ENCODE measurements at places on chromosomes 2 and 18. TPM values are rescaled to one million over a fixed set of nuclear protein-coding genes. Genes with fewer than 3 reads are reported as not detected.

DNA sequence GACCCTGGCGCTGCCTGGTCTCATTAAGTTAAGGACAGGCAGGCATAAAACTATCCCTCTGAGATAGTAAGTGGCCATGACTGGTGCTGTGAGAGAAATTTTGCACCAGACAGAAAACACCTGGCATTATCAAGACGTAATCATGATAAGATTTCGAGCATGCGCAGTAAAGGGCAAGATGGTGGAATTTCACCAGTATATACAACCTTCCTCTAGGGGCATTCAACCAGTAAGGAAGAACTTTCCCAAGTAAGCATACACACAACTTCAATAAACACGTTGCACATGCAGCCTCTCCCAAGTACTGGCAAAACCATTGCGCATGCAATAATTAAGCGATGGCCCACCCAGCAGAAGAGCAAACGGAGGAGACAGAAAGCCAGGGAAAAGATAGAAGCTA, 1376.4 kb upstream of the CRIM1 start:
- no peak for DNase-seq

GRCh38 chr18:48363175-48363574, 46.0 kb downstream of the ZBTB7C start:
- no peak for DNase-seq

DNA sequence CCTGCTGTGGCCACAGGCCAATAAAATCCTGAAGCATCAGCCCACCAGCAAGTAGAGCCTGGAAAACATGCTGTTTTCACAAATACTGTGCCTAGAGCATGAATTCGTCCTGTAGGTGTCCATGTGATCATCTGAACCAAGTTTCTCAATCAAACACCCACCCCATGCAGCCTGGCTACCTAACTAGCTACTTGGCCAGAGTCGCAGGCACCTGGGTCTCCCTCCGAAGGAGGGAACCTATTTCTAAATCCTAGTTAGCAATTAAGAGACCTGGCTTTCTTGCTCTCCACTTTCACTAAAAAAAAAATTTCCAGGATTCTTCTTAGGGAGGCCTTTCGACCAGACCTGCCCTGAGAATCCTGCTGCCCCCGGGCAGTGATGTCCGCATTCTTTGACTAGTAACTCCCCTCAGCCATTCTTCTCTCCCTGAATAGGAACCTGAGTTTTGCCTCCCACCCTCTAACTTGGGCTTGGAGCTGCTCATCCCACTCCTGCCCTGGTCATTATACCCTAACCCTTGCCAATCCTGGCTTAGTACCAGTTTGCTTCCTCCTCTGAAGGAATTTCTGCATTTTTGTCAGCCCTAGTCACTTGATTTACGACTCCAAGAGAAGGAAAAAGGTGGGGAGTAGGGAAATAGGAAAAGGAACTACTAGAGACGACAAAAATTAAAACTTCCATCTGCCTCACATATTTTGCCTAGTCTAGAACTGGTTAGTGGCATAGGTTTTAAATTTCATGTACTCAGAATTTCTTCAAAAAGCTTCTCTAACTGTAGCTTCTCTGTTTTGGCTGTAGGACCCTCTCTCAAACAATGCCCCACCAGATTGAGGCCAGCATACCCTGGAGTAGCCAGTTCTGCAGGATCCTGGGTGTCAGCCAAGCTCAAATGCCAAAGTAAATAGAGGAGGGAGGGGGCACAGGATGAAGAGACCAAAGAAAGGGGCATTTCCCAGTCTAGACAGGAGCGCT, 25.4 kb upstream of the TANK start:
- peak; percentile 66 for DNase-seq

GRCh38 chr2:167581961-167582574, 665.3 kb downstream of the STK39 start:
- DNase-seq, result peak; percentile 2

- peak; percentile 36 for DNase-seq
These were observed 60.0 kb downstream of the ZEB2 start for GRCh38 chr2:144459937-144460336.

DNA sequence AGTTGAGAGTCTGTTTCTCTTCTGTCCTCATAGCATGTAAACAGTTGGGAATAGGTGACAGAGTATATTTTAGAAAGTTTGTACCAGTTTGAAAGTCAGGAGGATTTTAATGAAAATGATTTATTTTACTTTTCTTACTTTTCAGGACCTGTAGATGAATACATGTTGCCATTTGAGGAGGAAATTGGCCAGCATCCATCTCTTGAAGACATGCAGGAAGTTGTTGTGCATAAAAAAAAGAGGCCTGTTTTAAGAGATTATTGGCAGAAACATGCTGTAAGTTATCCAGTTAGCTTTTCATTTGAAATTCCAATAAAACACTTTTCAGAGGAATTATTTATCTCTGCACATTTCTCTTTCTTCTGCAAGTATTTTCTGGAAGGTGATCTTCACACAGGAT, 81.1 kb downstream of the ACVR2A start:
- DNase-seq, result no peak

GRCh38 chr2:55420871-55421270, 1.2 kb upstream of the CCDC88A start:
- DNase-seq, result no peak

DNA sequence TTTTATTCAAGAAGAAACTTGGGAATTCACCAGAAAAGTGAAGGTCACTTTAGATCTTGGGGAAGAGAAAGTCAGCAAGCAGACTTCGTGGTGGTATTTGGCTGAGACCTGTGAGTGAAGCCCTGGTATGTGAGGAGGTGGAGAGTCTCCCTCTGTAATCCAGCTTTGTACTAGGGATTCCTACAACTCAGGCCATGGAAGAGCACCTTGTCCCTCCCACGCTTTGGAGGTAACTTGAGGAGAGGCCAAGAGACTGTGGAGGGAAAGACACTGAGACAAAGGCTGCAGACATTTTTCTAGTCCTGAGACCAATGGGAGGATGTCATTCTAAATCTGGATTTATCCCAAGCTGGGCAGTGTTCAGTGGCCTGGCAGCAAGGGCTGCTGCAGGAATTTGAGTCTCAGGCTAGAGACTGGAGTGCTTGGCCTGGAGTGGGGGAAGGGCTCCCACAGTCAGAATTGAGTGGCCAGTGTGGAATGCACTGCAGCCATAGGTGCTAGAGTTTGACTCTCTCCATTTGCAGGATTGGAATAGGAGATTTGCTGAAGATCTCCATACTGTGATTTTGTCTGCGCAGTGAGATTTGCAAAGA, 219.0 kb downstream of the ACTR3 start:
- DNase-seq, result no peak

DNA sequence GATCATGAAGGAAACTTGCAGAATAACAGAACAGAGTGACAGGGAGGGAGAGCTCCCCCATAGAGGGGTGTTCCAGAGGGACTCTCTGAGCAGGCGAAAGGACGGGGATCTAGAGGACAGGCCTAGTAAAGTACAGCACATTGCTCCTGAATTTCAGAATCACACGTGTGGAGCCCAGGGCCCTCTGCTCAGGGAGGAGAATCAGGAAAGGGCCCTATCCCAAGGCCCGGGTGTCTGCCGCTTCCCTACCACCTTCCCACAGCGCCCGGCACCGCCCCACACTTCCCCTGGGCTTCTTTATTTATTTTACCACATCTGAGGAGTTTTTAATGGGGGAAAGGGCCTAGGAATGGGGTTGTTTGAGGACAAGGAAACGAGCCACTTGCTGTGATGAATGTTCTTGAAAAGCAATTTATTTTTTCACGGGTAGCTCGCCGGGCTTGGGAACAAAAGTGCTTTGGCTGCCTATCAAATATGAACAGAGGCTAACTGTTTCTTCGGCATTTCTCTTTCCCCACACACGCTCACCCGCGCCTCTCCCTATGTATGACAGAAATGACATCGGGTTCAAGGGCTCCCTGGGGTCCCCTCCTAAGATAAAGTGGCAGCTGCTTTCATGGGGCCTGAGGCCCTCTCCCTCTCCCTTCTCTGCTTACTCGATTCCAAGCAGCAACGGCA, 79.3 kb upstream of the GLI2 start:
- DNase-seq, result no peak

- DNase-seq, result no peak
These were observed 87.2 kb upstream of the GALNT5 start for GRCh38 chr2:157170299-157170698.

- DNase-seq, result peak; percentile 60
These were observed 10.1 kb downstream of the CYP26B1 start for GRCh38 chr2:72137498-72138010.

- DNase-seq, result no peak
These were observed 44.9 kb upstream of the CYP1B1 start for GRCh38 chr2:38120829-38121228.

DNA sequence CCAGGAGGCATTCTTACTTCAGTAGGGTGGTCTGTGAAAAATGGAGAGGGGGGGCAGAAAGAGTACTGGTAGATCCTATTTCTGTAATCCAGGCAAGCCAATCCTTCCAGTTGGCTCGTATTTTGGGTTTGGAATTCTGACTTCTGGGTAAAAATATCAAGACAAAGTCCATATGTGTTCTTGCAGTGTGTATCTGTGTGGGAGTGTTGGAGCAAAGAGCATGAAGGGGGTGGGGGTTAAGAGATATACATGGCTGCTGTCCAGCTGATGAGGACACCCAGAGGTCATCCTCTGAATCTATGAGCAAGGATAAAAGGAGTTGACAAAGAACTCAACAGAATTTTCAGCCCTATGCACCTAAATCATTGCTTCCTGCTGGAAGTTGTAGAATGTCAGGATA, 375.8 kb upstream of the PIK3C3 start:
- DNase-seq, result no peak

GRCh38 chr2:35887146-35887545, 468.4 kb upstream of the CRIM1 start:
- no peak for DNase-seq

GRCh38 chr2:37357530-37357929, 13.1 kb downstream of the QPCT start:
- DNase-seq, result no peak

DNA sequence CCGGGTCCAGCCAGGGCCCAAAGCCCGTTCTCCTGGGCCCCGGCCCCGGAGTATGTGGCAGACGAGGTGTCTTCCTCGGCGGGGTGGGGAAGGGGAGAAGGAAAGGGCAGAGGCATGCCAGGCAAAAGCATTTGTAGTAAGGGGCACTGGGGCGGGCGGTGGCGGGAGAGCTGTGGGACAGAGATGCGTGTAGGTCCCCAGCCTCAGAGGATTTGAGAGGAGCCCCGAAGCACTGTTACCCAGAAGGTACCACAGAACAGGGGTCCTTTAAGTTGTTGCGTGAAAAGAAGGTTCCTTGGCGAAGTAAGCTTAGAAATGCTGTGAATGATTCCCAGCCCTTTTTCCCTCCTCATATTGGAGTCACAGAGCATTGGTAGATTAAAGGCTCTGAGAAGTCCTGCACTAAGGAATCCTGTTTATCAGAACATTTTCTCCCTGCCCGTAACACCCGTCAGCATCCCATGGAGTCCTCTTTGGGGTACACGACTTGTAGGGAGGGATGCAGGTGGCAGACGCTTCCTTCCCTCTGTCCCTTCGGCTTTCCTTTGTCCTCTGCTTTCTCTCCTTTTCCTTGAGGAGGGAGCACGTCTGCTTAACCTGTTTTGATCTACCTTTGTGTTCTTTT, 12.5 kb downstream of the GAREM2 start:
- no peak for DNase-seq

- DNase-seq, result no peak
These were observed 638.2 kb downstream of the FBXO15 start for GRCh38 chr18:73509460-73509859.

DNA sequence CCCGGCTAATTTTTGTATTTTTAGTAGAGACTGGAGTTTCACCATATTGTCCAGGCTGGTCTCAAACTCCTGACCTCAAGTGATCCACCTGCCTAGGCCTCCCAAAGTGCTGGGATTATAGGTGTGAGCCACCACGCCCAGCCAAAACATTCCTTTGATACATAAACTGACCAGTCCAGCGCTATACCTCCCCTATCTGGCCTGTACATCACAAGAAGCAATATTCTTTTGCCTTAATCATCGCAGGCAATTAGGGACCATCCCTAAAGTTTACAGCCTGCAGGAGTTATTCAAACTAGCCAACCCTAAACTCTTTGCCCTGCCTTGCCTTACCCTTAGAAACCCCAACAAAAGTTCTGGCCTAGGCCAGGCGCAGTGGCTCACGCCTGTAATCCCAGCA, 6.8 kb upstream of the PPM1G start:
- no peak for DNase-seq

- no peak for DNase-seq
These were observed 120.9 kb upstream of the DCC start for GRCh38 chr18:52219102-52219501.

GRCh38 chr2:21404827-21405625, 281.3 kb downstream of the TDRD15 start:
- DNase-seq, result peak; percentile 39

DNA sequence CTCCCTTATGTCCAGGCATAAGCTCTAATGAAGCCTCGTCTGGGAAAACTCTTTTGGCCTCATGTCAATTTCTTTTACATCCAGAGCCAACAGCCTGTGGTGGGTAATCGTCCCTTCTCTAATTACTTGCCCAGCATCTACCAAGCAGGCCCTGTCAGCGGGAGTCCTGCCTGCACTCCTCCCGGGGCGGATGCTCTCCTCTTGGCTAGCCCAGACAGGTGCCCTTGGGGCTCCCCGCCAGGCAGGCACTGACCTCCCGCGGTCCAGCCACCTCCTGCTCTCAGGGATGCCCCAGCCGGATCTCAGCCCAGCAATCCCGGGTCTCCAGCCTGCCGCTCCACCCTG, 74.2 kb downstream of the NCAPH start:
- peak; percentile 77 for DNase-seq

DNA sequence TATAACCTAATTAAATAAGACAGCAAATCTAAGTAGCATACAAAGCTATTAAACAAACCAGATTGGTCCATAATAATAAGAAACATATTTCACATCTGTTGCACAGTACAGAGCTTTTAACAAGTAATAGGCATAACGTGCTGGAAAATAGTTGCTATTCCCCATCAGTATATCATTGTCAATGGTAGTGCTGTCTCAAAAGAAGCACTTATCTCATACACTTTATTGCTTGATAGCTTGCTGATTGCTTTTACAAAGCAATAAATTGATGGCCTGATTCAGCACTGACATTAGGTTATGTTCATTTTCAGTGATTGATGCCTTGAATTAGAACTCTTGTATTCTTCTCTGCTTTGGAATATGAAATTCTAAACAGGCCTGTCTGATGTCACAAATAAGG, 641.7 kb downstream of the CBLN2 start:
- DNase-seq, result no peak

- no peak for DNase-seq
These were observed 62.1 kb downstream of the SCN3A start for GRCh38 chr2:165141601-165142354.

GRCh38 chr2:235845245-235845644, 322.9 kb downstream of the GBX2 start:
- no peak for DNase-seq

- DNase-seq, result no peak
These were observed 12.3 kb upstream of the CERS6 start for GRCh38 chr2:168443818-168444217.

The CFC1 gene
- not detected for total RNA-seq

The TUBB8B gene
- not detected for total RNA-seq

The PRKAG3 gene
- not detected for total RNA-seq

The KLHL30 gene
- total RNA-seq, result not detected

The ERFE gene
- total RNA-seq, result 6.8 TPM

The RRM2 gene
- total RNA-seq, result 162 TPM

The IL36RN gene
- total RNA-seq, result not detected

The SP140 gene
- total RNA-seq, result 0.11 TPM

The TAF4B gene
- 12.3 TPM for total RNA-seq

The SKA1 gene
- 48.2 TPM for total RNA-seq

The TGIF1 gene
- total RNA-seq, result 48.0 TPM

The CHRNA1 gene
- total RNA-seq, result not detected

The IL36A gene
- total RNA-seq, result not detected

The VWC2L gene
- not detected for total RNA-seq

The SP9 gene
- total RNA-seq, result 0.24 TPM

The ATP9B gene
- total RNA-seq, result 7.3 TPM

The MIB1 gene
- total RNA-seq, result 28.4 TPM

The PCARE gene
- total RNA-seq, result not detected

Measured in Daoy (cell line).